ENCODE measurements at places on chromosomes 11 and 22.

- no peak for DNase-seq
These were observed 78.7 kb downstream of the COMMD9 start for GRCh38 chr11:36210529-36210928.

DNA sequence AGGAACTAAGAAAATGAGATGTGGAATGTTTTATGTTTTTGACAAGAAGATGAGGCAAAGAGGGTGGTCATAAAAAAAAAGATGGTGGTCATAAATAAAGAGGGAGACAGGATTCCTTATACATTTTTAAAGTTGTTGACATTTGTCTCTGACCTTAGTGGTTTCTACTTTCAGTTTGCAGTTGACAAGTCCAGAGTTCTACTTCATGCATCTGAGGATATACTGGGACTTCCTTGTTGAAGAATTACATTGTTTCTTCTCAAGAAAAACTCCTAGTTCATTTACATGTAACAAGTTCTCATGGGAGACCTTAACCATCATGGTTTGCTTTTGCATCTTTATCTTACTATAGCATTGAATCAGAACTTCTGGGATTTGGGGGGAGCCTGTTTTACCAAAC is 1.2 kb downstream of the OR6X1 start:
- DNase-seq, result no peak

DNA sequence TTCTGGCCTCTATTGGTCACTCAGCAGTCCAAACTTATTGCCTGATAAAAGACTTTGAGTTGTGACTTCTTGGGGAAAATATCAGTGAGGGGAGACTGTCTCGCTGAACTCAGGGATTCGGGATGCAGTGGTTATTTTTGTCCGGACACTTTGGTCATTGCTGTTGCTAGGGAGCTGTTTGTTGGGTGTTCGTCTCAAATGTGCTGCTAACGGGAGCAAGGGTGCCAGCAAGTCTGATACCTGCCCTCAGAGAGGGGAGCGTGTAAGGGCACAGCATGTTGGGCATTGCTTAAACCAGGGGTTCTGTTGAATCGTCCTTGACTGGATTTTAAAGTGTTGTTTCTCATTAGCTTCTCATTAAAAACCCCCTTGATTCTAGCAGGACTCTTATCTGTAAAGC is 49.2 kb upstream of the SLC25A18 start:
- DNase-seq, result no peak

DNA sequence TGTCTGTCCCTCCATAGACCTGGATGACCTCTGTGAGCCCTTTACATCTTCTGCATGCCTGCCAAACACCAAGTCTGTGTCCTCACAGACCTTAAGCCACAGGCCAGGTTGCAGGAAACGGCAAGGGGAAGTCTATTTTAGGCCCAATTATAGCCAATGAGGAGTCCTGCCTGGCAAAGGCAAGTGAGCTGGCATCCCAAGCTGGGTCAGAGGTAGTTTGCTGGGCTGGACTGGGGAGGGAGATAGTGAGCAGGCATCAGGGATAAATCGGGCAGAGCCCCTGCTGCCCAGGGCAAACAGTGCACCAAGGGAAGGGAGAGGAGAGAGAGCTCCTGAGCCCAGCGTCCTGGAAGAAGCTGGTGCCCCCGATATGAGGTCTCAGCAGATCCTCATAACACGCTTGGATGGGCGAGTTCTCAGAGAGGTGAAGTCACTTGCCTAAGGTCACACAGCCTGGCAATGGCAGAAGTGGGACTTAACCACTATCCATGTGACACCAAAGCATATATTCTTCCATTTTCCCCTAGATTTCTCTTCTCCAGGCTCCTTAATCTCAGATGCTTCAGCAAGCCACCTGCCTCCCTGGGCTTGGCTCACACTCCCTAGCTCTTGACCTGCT is 3.7 kb upstream of the RELT start:
- DNase-seq, result peak; percentile 68

GRCh38 chr22:22397875-22398524 is 110.5 kb downstream of the ZNF280B start:
- DNase-seq, result no peak

GRCh38 chr11:68145120-68145866 is 24.1 kb upstream of the CHKA start:
- DNase-seq, result no peak

GRCh38 chr22:45769569-45770210 is 98.1 kb downstream of the ATXN10 start:
- peak; percentile 45 for DNase-seq

- no peak for DNase-seq
These were observed 301.7 kb downstream of the SBF2 start for GRCh38 chr11:9992306-9992705.

DNA sequence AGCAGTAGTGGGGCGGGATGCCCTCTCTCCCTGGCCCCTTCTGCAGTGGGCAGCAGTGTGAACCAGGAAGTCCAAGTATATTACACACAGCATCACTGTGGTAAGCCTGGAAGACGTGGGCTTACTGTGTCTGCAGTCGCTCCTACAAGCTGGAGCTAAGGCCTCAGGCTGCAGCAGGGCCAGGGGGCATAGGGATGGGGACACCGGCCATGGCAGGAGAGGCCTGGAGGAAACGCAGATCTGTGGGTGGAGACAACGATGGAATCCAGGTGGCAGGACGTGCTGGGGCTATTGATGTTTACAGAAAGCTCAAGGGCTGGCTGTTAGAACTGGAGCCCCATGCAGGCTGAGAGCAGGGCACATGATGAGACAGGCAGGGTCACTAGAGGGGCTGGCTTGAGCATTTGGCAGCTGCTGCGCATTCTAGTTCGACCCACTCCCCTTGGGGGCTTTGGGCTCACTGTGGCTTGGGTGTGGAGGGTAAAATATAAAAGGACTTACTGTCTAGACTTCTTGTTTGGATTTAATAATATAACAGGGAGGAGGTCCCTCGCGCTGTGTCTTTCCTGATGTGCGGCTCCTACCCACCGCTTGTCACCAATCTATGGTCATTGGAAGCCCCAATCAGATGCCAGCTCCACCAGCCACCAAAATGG is 539.5 kb downstream of the TBC1D22A start:
- DNase-seq, result no peak

GRCh38 chr22:37887584-37888378 is 18.3 kb upstream of the MICALL1 start:
- no peak for DNase-seq

GRCh38 chr11:14327116-14327515 is 31.9 kb downstream of the RRAS2 start:
- DNase-seq, result no peak

DNA sequence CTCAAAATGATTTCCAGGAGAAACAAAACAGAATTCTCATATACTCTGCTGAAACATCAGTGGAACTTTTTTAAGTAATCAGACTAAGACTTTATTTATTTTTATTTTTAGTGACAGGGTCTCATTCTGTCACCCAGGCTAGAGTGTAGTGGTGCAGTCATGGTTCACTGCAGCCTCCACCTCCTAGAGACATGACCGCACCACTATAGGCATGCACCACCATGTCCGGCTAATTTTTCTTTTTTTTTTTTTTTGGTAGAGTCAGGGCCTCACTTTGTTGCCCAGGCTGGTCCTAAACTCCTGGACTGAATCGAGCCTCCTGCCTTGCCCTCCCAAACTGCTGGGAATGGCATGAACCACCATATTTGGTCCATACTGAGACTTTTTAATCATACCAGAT is 42.9 kb downstream of the PRDM10 start:
- DNase-seq, result no peak

GRCh38 chr11:65781962-65782815 is 1.4 kb upstream of the AP5B1 start:
- DNase-seq, result no peak

GRCh38 chr11:16897470-16898061 is 116.6 kb downstream of the PLEKHA7 start:
- DNase-seq, result no peak

DNA sequence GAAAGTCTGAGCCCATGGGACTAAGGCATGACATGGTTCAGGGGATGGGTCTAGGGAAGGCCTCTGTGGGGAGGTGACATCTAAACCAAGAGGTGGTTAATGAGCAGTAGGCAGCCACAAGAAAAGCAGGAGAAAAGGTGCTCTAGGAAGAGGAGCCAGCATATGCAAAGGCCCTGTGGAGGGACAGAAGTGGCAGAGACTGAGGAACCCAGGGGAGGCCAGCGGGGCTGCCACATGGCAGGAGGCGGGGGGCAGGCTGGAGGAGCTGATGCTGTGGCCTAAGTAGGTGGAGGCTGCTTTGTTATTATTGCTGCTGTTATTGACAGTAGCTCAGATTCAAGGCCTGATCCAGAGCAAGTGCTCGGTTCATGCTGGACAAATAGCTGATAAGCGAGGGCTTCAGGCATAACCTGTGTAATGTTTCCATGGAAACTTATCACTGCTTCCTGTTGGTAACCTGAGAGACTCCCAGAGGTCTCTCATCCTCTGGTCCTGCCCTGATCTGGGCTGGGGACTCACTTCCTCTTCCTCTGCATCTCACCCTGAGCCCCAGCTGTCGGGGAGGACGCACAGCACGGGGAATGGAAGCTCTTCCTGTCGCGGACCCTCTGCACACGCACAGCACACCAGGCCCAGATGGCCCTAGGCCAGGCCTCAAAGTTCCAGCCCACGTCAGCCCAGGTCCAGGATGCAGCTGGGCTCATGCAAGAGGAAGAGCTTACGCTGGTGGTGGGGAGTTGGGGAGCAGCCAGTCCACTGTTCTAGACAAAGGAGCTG is 75.2 kb upstream of the TP53I11 start:
- peak; percentile 96 for DNase-seq

- DNase-seq, result no peak
These were observed 39.7 kb downstream of the ZNF195 start for GRCh38 chr11:3339340-3339624.

GRCh38 chr11:9831122-9831521 is 167.2 kb downstream of the SWAP70 start:
- DNase-seq, result no peak

DNA sequence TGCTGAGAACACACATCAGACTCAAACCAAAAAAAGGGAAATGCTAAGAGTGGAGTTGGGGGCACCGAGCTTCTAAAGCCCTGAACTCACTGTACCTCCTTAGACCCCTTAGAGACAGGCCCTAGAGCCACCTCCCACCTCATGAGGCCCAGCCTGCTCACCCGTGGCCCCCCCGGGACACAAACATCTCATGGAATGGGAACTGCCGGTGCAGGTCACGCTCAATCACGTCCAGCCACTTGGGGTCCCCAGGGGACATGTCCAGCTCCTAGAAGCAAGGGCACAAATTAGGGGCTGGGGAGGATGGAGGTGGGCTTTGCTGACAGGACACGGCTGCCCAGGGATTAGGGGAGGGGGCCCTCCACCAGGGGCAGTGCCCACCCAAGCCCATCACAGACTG is 6.3 kb upstream of the CASTOR1 start:
- DNase-seq, result no peak

- peak; percentile 82 for DNase-seq
These were observed 17.3 kb downstream of the TRAF6 start for GRCh38 chr11:36492724-36493304.

DNA sequence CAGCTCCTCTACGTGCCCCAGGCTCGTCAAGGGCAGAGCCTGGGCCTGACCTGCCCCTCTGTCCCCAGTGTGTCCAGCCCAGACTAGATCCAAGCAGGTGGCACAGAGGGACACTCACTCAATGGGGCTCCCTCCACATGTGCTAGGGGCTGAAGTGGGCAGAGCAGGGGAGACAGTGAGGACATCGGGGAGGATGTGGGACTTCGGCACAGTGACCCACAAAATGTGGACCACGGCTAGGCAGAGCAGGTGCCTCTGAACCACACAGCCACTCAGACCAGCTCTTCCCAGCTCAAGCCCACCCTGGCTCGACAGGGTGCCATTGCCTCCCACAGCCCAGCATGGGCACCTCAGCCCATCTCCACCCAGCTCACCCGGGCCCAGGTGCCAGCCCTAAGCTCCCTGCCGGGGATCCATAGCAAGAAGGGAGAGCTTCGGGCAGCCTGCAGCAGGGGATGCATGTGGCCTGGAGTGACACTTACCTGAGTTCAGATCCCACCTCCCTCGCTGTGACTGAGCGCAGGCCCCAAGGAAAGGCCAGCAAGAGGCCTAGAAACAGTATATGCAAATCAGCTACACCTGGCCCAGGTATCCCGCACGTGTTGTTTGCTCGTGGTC is 46.9 kb upstream of the RTL6 start:
- DNase-seq, result no peak
